ENCODE measurements at places on chromosomes 16 and 17.

GRCh38 chr17:48128400-48128799 lies 20.8 kb downstream of the SNX11 start:
- DNase-seq: no peak

- DNase-seq: no peak
Measured at GRCh38 chr17:48544349-48545021, 424 bp downstream of the HOXB2 start.

DNA sequence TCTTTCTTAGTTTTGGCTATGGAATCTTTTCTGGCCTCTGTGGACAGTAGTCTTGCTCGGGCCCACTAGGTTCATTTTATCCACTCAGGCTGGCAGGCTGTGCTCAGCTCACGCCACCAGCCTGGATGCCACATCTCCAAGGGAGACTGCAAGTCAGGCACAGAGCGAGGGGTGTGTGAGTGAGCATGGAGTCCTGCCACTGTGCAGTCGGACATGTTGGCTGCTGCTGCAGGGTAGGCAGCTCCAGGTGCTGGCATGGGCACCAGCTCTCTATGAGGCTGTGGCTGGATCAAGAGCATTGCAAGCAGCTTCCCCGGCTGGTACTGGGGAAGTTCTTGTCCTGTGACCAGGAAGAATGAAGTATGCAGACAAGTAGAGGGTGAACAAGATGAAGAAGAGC lies 158.9 kb downstream of the PCTP start:
- DNase-seq: no peak

DNA sequence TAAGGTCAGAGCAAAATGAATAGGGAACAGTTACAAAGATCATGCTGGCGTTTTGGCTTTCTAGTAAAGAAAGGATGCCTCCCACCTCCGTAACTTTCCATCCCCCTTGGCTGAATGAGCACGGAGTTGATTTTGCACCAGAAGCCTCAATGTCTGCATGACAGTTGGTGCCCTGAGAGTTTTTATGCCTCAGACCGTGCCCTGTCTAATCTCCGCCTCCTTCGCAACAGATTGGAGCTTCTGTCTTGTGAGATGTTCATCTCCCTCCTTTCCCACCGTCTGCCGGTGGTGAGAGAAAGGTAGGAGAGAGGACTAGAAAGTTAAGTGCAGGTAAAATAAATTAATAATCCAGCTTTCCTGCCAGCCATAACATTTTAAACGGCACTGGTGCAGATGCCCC lies 1.9 kb downstream of the HS3ST4 start:
- DNase-seq: no peak

GRCh38 chr16:11089504-11090124 lies 145.2 kb downstream of the CLEC16A start:
- DNase-seq: no peak

- DNase-seq: no peak
Measured at GRCh38 chr16:8850279-8850885, 18.4 kb downstream of the CARHSP1 start.

GRCh38 chr16:16973707-16974591 lies 496.8 kb downstream of the XYLT1 start:
- no peak for DNase-seq

GRCh38 chr16:83932955-83933673 lies 19.9 kb upstream of the OSGIN1 start:
- DNase-seq: no peak

- no peak for DNase-seq
Measured at GRCh38 chr17:72687886-72688285, 404.6 kb downstream of the SLC39A11 start.

DNA sequence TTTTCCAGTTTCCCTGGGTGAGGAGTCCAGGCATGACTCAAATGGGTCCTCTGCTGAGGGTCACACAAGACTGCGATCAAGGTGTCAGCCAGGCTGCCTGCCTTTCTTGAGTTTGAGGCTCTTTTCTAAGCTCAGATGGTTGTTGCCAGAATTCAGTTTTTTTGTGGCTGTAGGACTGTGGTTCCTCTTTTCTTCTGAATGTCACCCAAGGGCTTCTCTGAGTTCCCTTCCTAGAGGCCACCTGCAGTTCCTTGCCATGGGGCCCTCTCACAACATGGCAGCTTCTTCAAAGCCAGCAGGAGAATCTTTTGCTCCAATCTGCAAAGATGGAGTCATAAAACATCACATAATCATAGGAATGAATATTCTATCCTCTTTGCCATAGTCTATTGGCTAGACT lies 17.5 kb downstream of the LIMD2 start:
- no peak for DNase-seq

DNA sequence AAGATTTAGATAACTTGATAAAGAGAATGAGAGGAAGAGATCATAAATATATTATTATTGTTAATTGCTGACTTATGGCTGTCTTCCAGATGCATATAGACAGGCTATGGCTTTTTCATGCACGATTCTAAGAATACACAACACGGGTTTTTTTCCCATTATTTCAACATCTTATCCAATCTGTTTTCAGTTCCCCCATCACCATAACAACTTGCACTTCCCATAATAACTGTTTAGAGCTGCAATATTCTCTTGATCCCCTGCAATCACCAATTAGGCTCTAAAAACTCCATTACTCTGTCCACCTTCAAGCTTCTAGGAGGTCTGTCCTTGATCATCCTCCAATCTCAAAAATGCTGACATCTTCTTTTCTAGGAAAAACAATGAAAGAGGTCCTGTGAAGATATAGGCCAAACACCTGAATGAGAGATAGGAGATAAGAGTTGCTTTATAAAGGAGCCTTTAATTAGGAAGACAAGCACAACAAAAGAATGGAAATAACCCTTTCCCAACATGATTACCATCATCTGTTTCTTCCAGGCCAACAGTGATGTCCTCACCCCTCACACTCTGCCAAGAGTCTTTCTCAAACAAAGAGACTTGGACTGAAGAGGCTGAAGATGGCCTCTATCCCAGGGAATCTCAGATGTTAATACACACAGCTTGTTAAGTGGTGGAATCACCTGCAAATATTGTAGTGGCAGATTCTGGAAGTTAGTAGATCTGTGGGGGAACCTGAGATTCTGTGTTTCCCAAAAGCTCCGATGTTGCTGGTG lies 32.2 kb upstream of the CCL2 start:
- DNase-seq: no peak

DNA sequence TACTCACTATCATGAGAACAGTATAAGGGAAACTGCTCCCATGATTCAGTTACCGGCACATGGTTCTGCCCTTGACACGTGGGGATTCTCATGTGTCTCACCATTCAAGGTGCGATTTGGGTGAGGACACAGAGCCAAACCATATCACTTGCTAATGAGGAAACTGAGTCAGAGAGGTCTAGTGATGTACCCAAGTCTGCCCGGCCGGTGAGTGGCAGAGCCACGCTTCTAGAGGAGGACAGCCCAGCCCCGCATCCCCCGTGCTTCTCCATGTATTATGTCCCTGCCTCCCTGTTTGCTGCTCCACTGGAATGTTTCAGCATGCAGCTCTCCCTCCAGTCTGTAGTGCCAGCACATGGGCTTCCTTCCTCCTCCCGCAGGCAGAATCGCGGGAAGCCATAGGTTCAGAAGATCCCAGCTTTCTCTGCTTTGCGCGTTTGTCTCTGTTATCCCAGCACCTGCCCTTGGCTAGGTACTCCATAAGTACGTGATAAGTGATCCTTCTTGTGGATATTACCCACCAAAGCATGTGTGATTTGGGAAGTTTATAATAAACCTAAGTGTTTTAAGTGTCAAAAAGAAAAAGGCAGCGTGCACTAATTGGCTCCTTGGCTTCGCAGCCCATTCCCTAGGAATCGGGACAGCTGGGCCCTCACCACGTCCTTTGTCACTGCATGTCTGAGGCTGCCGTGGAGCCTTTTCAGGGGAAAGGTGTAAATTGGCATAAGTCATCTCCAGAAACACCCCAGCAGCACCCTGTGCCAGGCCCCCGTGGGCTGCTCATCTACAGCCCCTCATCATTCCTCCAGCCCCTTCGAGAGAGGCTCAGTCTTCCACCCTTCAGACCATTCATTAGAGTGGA lies 103.8 kb downstream of the CLEC16A start:
- DNase-seq: no peak

DNA sequence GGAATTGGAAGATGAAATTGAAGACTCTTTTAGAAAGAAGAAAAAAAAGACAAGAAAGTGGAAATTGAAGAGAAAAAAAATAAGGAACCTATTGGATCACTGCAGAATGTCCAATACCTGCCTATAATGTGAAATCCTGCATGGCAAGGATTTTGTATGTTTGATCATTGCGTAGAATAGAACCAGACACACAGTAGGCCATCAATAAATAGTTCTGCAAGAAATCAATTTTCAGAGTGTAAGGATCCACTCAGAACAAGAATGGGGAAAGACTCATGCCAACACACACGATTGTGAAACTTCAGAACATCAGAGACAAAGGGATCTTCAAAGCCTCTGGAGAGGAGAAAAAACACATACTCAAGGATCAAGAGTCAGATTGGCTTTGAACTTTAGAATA lies 39.7 kb upstream of the DHX40 start:
- no peak for DNase-seq

DNA sequence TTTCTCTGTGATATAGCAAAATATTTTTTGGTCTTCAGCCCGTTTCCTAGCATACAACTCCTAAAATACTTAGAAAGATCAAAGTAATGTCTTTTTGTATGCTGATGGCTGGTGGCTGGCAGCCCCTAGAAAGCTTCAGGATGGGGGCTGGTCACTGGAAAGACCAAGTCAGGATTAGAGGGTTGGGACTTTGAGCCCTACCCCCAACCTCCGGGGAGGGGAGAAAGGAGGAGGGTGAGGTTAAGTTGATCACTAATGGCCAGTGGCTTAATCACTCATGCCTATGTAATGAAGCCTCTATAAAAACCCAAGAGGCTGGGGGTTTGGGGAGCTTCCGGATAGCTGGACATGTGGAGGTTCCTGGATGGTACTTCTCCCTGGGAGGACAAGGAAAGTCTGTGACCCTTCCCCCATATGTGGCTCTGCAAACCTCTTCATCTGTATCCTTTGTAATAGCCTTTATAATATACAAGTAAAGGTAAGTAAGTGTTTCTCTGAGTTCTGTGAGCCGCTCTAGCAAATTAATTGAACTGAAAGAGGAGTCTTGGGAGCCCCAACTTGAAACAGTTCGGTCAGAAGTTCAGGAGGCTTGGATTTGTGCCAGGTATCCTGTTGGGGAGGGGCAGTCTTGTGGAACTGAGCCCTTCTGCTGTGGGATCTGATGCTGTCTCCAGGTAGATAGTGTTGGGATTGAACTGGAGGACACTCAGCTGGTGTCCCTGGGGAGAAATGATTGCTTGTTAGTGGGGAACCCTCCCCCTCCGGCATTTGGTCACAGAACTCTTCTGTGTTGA lies 3.5 kb downstream of the SLC7A6 start:
- no peak for DNase-seq

DNA sequence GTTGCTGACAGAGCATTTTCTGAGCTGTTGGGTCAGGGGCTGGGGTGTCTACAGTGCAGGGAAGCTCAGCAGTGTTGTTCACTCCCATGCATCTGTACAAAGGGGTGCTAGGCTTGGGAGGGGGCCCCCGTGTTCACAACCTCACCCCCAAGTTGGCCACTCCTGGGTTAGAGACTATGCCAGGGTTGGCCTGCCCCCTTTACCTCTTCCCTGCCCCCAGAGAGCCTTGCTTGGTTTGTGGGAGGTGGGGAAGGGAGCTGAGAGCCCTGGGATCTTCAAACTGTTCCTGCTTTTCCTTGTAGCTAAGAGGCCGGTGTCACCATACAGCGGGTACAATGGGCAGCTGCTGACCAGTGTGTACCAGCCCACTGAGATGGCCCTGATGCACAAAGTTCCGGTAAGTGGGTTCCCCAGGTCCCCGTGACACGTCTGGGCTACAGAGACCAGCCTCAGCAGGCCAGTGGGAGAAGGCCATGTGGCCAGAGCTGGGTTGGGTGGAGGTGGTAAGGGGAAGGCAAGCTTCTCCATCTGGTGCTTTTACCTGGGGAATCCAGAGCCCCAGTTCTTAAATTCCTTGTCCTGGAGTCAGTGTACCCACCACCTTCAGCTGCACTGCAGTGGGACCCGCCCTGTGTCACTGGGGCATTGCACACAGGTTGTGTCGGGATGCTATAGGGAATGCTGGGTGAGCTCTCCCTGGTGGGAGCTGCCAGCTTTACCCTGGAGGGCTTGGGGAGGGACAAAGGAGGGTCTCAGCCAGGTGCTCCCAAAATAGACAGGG lies 11.8 kb downstream of the GPRC5C start:
- no peak for DNase-seq

- DNase-seq: no peak
Measured at GRCh38 chr16:29124828-29125227, 140.0 kb downstream of the LAT start.

- DNase-seq: no peak
Measured at GRCh38 chr17:36731811-36732210, 130.4 kb downstream of the MRM1 start.

GRCh38 chr17:7511108-7511507 lies 26.9 kb downstream of the POLR2A start:
- DNase-seq: no peak

DNA sequence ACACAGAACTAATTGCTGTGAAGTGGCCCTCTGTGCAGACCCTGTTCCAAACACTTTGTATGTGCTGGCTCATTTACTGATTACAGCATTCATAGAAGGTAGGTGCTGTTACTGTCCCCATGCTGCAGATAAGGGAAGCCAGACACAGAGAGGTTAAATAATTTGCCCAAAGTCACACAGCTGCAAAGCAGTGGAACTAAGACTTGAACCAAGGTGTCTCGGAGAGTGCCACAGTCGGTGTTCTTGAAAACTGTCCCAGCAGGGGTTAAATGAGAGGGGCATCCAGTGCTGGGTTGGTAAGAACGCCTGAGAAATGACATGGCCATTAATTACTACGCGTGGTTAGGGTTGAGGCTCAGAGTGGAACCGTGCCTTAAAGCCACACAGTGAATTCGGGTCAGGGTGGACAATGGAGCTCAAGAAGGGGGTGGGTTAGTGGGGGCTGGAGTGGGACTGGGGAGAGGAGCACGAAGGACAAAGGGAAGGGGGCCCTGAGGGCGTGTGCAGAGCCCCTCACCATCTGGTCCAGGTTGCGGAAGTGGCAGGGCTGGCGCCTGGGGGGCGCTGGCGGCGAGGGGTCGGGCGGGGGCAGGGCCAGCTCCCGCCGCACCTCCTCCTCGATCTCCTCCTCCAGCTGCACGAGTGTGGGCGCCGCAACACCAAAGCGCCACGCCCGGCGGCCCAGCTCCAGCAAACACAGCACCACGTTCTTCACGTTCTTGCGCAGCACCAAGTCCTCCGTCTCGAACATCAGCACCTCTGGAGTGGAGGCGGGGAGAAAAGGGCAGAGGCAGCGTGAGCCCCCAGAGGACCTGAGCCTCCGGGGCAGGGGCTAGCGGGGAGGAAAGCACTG lies 3.3 kb downstream of the GAS2L2 start:
- no peak for DNase-seq

- DNase-seq: no peak
Measured at GRCh38 chr16:29804455-29805231, 1.7 kb upstream of the MAZ start.

Measured in SK-N-MC (cell line).